ENCODE measurements at places on chromosomes 7 and 10.

DNA sequence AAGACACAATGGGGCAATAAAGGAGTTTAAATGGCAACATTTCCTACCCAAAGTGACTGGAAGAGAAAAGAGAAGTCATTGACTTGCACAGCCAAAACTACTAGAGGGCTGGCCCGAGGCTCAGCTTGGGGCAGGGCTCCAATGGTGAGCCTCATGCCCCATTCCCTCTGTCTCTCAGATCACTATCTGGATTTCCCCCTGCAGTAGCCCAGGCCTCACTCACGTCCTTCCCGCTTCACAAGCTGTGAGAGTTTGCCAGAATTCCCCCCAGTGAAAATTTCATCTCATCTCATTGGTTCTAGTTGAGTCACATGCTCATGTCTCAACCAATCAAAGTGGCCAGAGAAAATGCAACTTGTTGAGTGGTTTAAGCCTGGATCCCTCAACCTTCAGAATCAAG lies 181.3 kb downstream of the WDR11 start:
- DNase-seq, result no peak

- DNase-seq, result no peak
These were observed 93.0 kb downstream of the HGF start for GRCh38 chr7:81676813-81677212.

DNA sequence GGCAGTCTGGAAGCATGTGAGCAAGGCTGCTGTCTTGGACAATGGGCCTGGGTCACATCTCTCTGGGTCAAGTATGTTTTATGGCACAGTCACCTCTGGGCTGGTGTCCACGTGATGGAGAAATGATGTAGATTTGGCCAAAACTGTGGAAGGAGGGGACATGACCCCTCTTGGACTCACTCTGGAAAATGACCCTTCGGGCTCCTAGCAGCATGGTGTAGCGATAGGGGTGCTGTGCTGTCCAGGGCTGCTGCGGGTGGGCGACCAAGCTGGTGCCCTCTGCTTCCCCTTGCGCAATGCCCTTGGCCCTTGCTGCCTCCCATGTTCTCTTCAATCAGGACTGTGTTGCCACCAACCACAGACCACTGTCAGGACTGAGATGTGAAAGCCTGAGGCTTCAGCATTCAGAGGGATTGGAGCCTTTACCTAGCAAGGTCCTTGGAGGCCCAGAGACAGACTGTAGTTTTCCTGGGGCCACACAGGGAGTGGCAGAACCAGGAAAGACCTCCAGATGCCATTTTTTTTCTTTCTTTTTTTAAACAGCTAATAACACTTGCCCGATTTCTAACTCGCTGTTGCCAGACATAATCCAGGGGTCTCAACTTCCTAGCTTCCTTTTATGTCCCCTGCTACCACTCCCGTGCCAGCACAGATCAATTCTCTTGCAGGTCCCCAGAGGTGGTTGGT lies 6.1 kb downstream of the CYP26A1 start:
- no peak for DNase-seq

DNA sequence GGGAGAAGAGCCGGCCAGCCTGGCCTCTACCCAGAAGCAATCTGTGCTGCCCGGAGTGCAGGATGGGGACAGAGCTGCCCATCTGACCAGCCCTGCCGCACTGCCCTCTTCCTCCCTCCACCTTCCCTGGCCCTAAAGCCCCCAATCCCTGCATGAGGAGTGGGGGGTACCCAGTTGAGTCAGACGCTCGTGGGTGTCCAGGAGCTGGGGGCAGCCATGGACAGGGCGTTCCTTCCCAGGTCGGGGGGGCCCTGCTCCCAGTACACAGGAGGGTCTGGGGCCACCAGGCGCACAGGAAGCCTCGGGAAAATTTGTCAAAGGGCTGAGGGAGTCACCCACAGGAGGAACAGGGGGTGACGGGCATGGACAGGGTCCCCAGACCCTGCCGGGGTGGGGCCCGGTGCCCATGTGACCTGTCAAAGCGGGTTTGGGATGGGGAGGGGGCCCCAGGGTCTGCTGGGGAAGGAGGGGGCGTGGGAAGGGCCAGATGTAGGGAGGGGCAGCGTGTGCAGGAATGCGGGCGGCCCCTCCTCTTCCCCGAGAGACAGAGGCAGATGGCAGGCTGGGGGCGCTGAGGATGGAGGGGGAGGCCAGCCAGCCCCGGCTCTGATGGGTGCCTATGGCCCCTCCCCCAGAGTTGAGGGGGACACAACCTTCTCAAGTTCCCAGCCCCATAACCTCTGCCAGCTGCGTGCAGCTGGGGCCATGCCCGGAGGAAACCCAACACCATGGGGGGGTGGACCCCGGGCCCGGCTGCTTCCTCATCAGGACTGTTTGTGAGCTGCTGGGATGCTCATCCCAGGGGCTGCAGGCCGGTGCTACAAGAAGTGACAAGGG lies 21.5 kb upstream of the GRIFIN start:
- no peak for DNase-seq

DNA sequence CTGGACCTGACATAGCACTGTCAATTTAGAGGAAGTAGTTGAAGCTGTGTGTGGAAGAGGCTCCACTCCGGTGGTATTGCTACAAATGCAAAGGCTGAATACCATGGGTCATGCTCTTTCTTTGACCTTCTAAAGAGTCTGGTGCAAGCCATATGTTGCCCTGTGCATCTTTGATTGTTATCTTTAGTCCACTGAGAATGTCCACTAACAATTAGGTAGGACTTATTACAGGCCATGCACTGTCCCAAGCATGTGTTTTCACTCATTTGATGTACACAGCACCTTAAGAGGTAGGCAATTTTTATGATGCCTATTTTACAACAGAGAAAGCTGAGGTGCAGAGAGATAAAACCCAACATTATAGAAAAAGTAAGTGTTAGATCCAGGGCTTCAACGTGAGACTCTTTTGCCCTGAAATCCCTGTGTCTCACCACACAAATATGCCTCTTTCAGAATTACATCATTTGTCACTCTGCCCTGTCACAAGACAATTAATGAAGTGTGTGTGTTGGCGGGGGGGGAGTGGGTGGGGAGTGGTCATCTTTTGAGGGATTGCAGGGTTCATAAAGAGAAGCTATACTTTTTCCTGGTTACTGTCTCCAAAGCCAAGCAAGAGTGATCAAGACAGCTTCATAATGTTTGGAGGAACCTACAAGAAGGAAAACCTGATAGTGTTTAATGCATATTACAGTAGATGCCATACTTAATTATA lies 637.6 kb upstream of the IGFBP3 start:
- DNase-seq, result no peak

DNA sequence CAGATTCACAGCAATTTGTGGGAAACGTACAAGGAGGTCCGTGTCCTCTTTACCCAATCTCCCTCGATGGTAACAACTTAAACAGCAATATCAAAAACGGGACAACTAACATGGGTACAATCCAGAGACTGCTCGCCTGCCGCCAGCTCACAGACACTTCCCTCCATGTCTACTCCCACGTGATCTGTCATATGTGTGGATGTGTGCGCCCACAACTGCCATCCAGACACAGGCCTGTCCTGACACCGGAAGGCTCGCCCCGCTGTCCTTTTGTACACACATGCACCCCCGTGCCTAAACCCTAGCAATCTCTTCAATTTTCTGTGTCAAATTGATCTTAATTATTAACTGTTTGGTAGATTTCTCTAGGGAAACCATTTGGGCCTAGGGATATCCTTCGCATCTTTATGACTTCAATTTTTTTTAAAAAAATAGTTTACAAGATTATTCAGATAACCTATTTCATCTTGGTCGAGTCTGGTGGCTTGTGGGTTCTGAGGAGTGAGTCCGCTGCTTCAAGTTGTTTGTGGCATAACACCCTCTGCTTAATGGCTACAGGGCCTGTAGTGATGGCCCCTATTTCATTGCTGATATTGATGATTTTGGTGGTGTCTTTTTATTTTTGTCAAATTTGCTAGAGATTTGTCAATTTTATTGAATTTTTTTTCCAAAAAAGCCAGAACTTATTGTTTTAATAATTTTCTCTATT lies 260.6 kb downstream of the MAD1L1 start:
- no peak for DNase-seq

- no peak for DNase-seq
These were observed 357.4 kb downstream of the PLXNA4 start for GRCh38 chr7:132218876-132219275.

GRCh38 chr10:22657566-22658225 lies 56.7 kb downstream of the PIP4K2A start:
- no peak for DNase-seq

- no peak for DNase-seq
These were observed 33.2 kb downstream of the CNNM2 start for GRCh38 chr10:102951316-102951715.

DNA sequence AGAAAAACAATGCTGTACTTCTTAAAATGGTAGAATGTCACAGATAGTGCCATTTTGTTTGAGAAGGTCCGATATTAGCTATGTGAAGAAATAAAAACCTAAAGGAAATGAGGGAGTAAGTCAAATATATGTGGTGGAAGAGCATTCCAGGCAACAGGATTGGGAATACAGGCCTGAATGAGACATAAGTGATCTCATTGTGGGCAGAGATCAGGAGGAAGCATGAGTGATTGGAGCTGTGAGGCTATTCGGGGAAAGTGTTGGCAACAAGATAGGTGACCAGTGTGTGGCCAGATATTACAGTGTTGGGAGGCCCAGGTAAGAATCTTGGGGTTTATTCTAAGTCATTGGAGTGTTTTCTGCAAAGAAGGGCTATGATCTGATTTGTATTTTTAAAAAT lies 41.3 kb upstream of the AGMO start:
- DNase-seq, result no peak
